Type B pancreatic cell (in vitro differentiated cells): ENCODE measurements at places on chromosomes 3 and 15. TPM values are rescaled to one million over a fixed set of nuclear protein-coding genes. Genes with fewer than 3 reads are reported as not detected.

Gene CHST2
- 1.8 and 17.5 TPM in 2 replicates for total RNA-seq

DNA sequence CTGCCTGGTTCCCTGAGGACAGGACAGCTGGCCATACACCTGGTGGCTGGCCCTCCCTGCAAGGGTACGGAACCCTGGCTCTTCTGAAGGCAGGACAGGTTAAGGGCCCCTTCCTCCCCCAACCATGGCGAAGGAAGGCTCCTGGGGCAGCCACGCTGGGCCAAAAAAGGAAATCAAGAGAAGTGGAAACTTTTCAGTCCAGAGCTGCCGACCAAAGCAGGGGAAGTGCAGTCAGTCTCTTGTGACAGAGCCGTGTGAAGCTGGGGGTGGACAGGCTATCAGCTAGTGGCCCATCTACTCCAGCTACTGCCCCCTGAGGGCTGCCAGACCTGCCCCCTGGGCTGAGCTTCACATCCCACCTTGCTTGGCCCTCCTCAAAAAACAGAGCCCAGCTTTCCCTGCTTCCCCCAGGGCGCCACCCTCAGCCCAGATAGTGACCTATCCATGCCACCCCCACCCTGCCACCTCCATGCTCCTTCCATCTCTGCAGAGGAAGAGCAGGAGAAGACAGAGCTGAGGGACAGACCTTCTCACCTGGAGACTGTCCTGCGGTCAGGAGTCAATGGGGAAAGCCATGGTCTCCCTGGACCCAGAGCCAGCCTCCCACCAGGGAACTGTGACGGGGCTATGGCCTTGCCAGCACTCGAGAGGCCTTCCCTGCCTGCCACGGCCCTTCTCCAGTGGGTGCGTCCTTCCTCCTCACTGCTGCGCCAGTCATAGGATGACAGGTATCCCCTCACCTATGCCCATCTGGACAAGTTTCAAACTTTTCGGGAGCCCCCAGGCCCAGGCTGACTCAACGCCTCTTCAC, 4.6 kb downstream of the SEMA7A start:
- peaks cover 11% of the 10 kb centered on the region for H3K4me1 ChIP-seq
- H3K36me3 ChIP-seq: no peaks in the 10 kb centered on the region
- H3K27me3 ChIP-seq: peaks cover 22% of the 10 kb centered on the region
- DNase-seq: no peak
- no peak overlapping the region for H3K27ac ChIP-seq

Gene GRAMD1C
- 7.3 TPM in 2 replicates for total RNA-seq

Gene ITIH1
- total RNA-seq: 8.0 and 12.2 TPM in 2 replicates

Gene GALNT15
- total RNA-seq: 0.17 TPM in 1 of 2 replicates, not detected in the other

Gene SKOR1
- total RNA-seq: 0.29 and 0.65 TPM in 2 replicates

Gene P4HTM
- 47.4 and 54.8 TPM in 2 replicates for total RNA-seq

Gene ALDH1L1
- 5.0 and 10.2 TPM in 2 replicates for total RNA-seq

- peaks cover 7% of the 10 kb centered on the region for H3K27me3 ChIP-seq
- peaks cover 7% of the 10 kb centered on the region for H3K4me1 ChIP-seq
- no peak overlapping the region for H3K27ac ChIP-seq
These were observed 200.5 kb downstream of the UACA start for GRCh38 chr15:70562906-70563305.

Gene WDR76
- total RNA-seq: 5.7 and 16.9 TPM in 2 replicates

Gene PIGZ
- total RNA-seq: 1.6 and 2.0 TPM in 2 replicates

- no peak overlapping the region for H3K4me3 ChIP-seq
- peaks cover 9% of the 10 kb centered on the region for H3K27me3 ChIP-seq
- no peak overlapping the region for H3K27ac ChIP-seq
- peaks cover 11% of the 10 kb centered on the region for H3K4me1 ChIP-seq
- DNase-seq: no peak
- H3K36me3 ChIP-seq: no peaks in the 10 kb centered on the region
These were observed 40.6 kb upstream of the C3orf80 start for GRCh38 chr3:160184655-160185054.

DNA sequence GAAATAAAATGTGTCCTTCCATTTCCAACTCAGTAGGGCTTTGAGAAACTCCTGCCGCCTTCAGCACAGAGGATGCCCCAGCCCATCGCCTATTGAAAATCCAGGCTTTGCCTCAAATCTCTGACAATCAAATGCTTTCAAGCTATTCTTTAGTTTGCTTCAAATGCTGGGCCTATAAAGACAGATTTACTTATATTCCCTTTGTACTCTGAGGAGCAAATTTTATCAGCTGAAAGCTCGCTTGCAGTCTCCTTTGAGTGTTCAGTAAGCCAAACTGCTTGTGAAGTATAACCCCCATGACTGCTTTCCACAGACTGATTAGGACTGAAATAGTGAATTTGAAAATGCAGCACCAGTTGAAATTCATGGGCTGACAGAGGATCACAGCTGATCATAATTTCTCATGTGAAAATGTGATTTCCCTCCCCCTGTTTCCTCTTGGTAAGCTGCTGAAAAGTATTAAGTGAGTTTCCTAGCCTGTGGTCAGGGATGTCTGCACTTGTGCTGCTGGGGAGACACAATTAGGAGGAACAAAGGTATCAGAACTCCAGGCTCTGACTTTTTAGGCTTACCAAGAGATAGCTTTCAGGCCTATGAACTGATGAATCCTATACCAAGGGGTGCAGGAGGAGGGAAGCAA, 563.4 kb upstream of the TGFBR2 start:
- peaks cover 12% of the 10 kb centered on the region for H3K4me1 ChIP-seq
- H3K36me3 ChIP-seq: no peaks in the 10 kb centered on the region

DNA sequence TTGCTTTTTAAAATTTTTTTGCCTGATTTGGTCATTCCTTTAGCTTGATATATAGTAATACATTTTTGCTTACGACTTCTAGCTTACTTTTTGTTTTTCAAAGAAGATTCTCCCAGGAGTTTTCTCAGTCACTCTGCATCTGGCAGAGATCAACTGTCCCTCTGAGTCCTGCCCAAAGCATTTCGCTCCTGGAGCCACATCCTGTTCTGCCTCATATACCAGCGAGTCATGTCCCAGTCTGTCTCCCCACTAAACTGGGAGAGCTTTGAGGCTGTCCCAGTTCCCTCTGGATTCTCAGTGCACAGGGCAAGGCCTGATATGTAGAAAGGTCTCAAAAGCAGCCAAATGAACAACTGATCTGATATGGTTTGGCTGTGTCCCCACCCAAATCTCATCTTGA, 326.3 kb downstream of the ARRDC4 start:
- no peak for DNase-seq
- H3K4me3 ChIP-seq: no peak overlapping the region
- no peak overlapping the region for H3K27ac ChIP-seq
- no peaks in the 10 kb centered on the region for H3K36me3 ChIP-seq
- H3K4me1 ChIP-seq: peaks cover 9% of the 10 kb centered on the region

GRCh38 chr3:34183114-34183513, 384.7 kb downstream of the PDCD6IP start:
- peaks cover 8% of the 10 kb centered on the region for H3K4me1 ChIP-seq
- H3K27ac ChIP-seq: no peak overlapping the region
- peaks cover 3% of the 10 kb centered on the region for H3K27me3 ChIP-seq
- H3K4me3 ChIP-seq: no peak overlapping the region
- H3K36me3 ChIP-seq: no peaks in the 10 kb centered on the region

DNA sequence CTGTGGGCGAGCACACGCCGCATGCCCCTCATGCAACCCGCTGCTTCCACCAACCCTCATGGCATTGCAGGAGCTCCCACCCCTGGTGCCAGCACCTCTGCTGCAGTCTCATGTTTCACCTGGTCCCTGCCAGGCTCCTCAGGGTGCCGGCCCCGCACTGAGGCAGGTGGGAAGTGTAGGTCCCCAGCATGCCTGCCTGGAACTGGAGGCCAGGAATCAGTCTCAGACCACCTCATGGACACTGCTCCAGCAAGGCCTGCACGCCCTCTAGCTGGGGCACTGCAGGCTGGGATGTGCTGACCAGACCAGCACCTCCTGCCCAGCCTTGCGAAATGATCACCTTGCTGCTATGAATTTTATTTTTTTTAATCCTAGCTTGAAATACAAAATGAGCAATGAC, 39.1 kb downstream of the OCA2 start:
- H3K4me1 ChIP-seq: no peaks in the 10 kb centered on the region
- no peak for DNase-seq
- no peaks in the 10 kb centered on the region for H3K27me3 ChIP-seq
- H3K27ac ChIP-seq: no peak overlapping the region

- no peaks in the 10 kb centered on the region for H3K27me3 ChIP-seq
- DNase-seq: no peak
- no peak overlapping the region for H3K27ac ChIP-seq
- H3K36me3 ChIP-seq: no peaks in the 10 kb centered on the region
These were observed 340.3 kb upstream of the RBMS3 start for GRCh38 chr3:28940530-28940929.

Gene GAP43
- 4.2 and 46.5 TPM in 2 replicates for total RNA-seq

Gene DYNLT2B
- total RNA-seq: 13.6 and 26.3 TPM in 2 replicates

DNA sequence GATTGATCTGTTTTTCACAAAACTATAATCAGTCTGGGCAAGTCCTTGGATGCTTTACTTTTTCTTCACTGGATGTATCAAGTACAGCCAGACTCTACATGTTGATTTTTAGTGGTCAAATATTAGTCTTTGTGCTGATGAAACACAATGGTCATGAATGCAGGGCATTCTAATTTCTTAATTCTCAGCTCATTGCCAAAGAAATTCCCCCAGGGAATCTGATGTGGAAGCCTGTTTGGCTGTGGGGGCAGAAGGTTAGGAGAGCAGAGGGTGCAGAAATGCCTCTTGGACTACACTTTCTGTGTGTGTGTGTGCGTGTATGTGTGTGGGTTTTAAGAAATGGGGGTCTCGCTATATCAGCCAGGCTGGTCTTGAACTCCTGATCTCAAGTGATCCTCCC, 48.7 kb upstream of the HACD2 start:
- DNase-seq: no peak
- no peak overlapping the region for H3K27ac ChIP-seq
- no peaks in the 10 kb centered on the region for H3K27me3 ChIP-seq
- H3K36me3 ChIP-seq: peaks cover 4% of the 10 kb centered on the region

DNA sequence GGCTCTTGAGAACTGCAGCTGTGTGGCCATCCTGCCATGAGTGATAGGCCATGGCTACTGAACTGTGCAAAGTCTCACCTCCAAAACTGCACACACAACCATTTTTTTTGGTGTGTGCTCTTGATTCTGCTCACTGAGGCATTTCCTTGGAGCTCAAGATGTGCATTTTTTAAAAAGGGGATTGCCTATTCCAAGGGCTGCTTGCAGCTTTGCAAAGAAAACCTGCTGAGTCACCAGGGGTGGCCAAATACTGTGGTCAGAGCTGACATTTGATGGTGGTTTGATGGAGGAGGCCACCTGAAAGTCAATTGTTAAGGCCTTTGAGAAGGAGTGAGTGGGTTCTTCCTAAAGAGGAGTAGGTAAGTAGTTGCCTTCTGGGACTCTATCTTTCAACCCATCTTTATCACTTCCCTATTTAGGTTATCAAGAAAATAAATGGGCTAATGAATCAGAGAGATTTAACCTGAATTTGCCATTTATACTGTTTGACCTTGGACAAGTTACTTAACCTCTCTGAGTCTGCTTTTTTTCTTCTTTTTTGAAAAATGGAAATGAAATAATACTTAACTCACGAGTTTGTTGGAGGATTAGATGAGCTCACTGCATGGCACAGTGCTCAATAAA, 87.9 kb downstream of the CHST2 start:
- peaks cover 21% of the 10 kb centered on the region for H3K4me1 ChIP-seq
- H3K27me3 ChIP-seq: peaks cover 2% of the 10 kb centered on the region
- peak overlapping the region; percentile 29 for H3K27ac ChIP-seq
- no peaks in the 10 kb centered on the region for H3K36me3 ChIP-seq
- DNase-seq: no peak

DNA sequence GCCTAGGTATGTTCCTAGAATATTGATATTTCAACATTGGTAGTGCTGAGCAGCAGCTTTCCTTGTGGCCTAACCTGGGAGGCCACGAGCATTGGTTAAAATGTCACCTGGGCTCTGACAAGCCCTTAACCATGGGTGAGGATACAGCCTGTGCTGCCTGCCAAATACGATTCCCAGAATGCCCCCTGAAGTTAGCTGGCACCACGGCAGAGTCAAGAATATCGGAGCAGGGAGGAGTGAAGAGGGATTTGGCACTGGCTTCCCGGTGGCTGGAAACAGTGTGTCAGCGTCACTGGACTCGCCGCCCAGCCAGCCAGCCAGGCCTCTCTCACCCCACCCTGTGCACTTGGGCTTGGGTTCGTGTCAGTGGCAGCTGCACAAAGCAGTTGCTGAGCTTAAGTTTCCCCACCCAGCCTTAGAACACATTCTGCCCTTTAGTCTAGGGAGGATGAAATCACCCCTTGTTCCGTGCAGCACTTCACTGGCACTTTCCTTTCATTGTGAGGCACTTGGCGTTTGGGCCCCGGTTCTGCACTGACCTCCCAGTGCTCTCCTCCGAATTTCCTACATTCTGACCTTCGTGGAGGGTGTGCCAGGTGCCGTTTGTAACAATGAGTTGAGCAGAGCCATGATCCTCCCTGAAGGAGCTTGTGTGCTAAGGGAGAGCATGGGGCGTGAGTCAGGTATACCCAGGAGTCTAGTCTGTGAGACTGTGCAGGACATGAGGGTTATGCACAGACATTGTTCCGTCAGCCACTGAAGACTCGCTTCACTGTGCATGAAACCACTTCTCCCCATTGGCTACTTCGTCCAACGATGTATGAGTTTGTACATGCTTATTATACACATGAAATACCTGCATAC, 152.8 kb upstream of the BHLHE40 start:
- H3K36me3 ChIP-seq: peaks cover 9% of the 10 kb centered on the region
- no peaks in the 10 kb centered on the region for H3K27me3 ChIP-seq
- no peak overlapping the region for H3K4me3 ChIP-seq
- peaks cover 36% of the 10 kb centered on the region for H3K4me1 ChIP-seq

DNA sequence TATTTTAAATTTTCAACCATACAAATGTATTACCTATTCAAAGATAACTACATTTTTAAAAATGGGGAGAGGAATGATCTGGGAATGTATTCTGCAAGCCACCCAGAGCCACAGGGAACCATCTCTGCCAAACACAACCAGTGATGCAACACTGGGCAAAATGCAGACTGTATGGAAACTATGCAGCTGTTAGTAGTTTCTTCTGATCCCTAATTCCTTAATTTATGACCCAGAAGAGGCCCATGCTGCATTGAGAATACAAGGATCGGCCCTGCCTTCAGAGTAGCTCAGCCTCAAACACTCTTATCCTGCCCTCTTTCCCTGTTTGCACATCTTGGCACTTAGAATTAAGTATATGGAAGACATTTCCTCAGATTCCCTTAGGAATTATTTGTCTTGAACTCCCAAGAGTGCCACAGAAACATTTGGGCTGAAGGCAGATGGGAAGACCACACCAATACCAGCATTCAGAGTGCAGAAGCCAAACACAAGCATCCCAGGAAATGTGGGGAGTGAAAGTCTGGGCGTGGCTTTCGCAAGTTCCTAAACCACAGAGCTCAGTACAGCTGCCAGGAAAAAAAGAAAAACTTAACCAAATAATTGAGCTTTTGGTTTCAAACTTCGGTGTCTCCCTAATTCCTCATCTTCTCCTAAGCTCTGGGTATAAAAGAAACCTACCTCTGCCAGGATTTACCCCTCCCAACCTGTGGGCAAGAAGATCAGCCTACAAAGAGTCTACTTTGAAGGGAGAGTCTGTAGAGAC, 5.3 kb downstream of the SNUPN start:
- H3K27me3 ChIP-seq: no peaks in the 10 kb centered on the region
- peaks cover 17% of the 10 kb centered on the region for H3K36me3 ChIP-seq
- no peak overlapping the region for H3K4me3 ChIP-seq
- no peak overlapping the region for H3K27ac ChIP-seq
- DNase-seq: no peak
- H3K4me1 ChIP-seq: no peaks in the 10 kb centered on the region
